ENCODE measurements at places on chromosomes 3 and 15. TPM values are rescaled to one million over a fixed set of nuclear protein-coding genes. Genes with fewer than 3 reads are reported as not detected.

Gene MOBP
- not detected for total RNA-seq

Gene FANCD2OS
- not detected for total RNA-seq

Gene DUOXA2
- total RNA-seq, result not detected

Gene LYZL4
- total RNA-seq, result 0.39 TPM

Gene UTS2B
- total RNA-seq, result 1.3 TPM

Gene FAM107A
- total RNA-seq, result not detected

Gene CTXN2
- total RNA-seq, result not detected

Gene KBTBD12
- total RNA-seq, result not detected

Gene PPP1R14D
- not detected for total RNA-seq

Gene CELSR3
- total RNA-seq, result 1.6 TPM

Gene TTLL13
- not detected for total RNA-seq

Gene ADAMTS7
- 3.5 TPM for total RNA-seq

Gene ITIH3
- total RNA-seq, result not detected

Gene ATP2B2
- not detected for total RNA-seq

Gene CFAP44
- 7.5 TPM for total RNA-seq

Gene CASR
- total RNA-seq, result not detected

Gene KIF7
- total RNA-seq, result 8.6 TPM

Gene SNTN
- not detected for total RNA-seq

Gene ZBTB47
- 61.3 TPM for total RNA-seq

Gene TNNC1
- 3.5 TPM for total RNA-seq

Gene TJP1
- total RNA-seq, result 124 TPM

Gene MPI
- total RNA-seq, result 63.0 TPM

Gene GOLGA8J
- not detected for total RNA-seq

Gene MINAR1
- 2.3 TPM for total RNA-seq

Gene GREM1
- total RNA-seq, result 0.65 TPM
